RPMI7951 (cell line): ENCODE measurements at places on chromosomes 12 and 14. TPM values are rescaled to one million over a fixed set of nuclear protein-coding genes. Genes with fewer than 3 reads are reported as not detected.
A peak's percentile ranks its signal among the peaks of the same experiment; 100 is the strongest.

The SMCO2 gene
- not detected in 2 replicates for total RNA-seq

The SERPINA9 gene
- total RNA-seq: not detected in 2 replicates

The TMEM253 gene
- not detected in 2 replicates for total RNA-seq

The SCARB1 gene
- 13.9 and 15.3 TPM in 2 replicates for total RNA-seq

- DNase-seq: no peak
Observed at GRCh38 chr12:81078469-81079196, 754 bp downstream of the ACSS3 start.

DNA sequence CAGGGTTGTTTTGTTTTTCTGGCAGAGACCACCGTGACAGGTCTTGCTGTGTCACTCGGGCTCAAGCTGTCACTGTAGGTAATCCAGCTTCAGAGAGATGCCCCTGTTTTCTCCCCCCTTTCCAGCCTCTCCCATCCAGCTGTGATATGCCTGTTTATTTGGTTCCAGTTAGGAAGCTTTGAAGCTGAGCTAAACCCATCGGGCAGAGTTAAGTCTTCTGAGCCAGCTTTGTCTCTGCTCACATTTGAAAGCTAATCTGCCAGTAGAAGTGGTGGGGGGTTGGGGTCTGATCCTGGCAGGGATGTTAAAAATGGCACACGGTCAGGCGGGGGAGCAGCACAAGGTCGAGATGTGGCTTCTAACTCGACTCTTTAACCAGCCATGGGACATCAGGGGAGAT lies 130.0 kb downstream of the TSPAN9 start:
- DNase-seq: no peak

The NKX2-8 gene
- not detected in 2 replicates for total RNA-seq

The NINJ2 gene
- total RNA-seq: 4.1 and 6.9 TPM in 2 replicates

The TGFB3 gene
- 1.8 and 3.6 TPM in 2 replicates for total RNA-seq

DNA sequence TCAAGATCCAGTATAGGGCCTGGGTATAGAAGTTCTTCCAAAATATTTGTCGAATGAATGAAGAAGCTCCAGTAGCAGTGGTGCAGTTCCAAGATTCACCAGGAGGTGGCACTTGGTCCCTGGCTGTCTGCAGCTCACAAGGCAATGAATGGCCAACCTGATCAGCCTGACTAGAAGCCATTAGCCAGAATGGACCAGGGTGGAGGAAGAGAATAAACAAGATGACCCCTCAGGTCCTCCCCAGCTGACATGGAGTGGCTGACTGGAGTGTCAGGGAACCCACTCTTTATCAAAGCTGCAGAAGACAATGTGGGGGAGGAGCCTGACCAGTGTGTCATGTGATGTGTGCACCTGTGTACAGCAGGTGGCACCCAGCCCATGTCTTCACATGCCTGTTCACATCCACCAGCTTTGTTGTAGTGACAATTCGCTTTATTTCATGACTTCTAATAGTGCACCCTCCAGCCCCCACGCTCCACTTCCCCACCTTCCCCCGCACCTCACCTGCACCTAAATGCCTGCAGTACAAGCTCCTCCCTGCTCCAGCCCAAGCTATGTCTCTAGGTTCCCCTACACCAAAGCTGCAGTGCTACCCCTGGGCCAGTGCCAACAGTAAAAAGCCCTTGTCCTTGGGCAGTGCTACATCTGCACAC lies 3.0 kb downstream of the LTBP2 start:
- DNase-seq: peak; percentile 79

The LMNTD1 gene
- not detected in 2 replicates for total RNA-seq

The ACSM4 gene
- not detected in 2 replicates for total RNA-seq

DNA sequence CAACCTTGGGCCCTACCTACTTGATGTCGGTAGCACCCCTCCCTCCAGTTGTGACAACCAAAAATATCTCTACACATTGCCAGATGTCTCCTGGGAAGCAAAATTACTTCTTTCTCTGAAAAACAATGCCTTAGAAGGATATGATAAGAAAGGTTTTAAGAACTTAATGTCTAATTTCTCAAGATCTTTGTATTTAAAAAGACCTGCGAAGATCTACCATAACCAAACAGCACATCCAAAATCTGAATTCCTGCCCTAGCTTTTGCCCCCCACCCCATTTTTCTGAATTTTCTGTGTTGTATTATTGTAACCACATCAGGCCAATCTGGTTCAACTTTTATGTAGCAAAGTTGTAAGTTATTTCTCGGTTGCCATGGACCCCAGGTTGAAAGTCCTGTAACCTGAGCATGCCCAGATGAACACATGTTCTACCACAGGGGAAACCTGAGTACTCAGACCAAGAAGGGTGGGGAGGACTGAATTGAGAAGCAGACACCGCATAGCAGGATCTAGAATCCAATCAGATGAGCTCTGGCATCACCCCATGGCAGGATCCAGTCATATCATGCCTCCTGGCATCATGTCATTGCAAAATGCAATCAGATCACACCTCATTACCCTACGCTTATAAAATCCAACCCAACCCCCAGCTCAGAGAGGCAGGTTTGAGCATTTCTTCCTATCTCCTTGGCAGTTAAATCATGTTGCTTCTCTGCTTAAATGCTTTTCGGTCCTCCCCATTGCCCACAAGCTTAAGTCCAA lies 8.7 kb downstream of the TMEM253 start:
- no peak for DNase-seq

GRCh38 chr14:23433457-23433856 lies 2.0 kb downstream of the MYH7 start:
- DNase-seq: no peak

DNA sequence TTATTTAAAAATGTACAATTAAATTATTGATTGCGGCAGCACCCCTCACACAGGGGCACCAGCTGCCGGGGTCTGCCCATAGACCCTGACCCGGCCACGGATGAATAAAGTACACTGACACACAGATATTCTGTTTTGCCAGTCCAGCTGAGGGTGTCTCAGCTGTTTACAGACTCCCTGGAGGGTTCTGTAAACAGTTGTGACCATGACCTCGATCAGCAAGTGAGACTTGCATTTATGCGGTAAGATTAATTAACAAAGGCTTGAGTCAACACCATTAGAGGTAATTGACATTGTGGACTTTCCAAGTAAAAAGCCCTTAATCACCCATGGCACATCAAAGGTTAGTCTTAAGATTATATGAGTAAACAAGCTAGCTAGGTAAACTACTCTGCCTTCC lies 94.3 kb downstream of the FUT8 start:
- no peak for DNase-seq

DNA sequence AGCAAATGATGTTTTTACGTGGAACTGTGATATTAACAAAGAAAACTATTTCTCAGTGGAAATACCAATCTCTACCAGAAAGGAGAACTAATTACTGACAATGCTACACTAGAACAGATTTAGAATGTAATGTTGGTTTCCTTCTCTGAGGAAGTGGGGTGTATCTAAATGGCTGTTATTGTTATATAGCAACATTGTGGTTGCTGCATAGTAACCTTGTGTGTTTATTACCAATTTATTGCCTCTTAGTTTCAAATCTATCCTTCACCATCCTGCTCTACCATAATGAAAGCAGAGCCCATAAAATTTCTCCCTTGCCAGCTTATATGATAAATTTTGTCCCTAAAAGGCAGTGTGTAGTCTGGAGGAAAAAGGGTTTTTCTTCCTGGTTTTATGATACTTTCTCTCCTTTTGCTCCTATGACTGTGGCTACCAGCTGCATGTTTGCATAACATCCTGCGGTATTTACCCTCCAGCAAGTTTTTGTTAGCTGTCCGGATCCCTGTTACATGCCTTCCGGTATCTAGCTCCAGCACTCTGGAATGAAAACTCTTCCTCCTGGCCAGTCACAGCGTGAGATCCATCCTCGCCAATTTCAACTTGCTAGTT lies 5.7 kb upstream of the KLRK1 start:
- peak; percentile 97 for DNase-seq

The CCND2 gene
- not detected in 2 replicates for total RNA-seq

The EML1 gene
- 3.3 and 8.2 TPM in 2 replicates for total RNA-seq

- DNase-seq: peak; percentile 88
Observed at GRCh38 chr12:114774197-114774596, 90.2 kb upstream of the TBX3 start.

DNA sequence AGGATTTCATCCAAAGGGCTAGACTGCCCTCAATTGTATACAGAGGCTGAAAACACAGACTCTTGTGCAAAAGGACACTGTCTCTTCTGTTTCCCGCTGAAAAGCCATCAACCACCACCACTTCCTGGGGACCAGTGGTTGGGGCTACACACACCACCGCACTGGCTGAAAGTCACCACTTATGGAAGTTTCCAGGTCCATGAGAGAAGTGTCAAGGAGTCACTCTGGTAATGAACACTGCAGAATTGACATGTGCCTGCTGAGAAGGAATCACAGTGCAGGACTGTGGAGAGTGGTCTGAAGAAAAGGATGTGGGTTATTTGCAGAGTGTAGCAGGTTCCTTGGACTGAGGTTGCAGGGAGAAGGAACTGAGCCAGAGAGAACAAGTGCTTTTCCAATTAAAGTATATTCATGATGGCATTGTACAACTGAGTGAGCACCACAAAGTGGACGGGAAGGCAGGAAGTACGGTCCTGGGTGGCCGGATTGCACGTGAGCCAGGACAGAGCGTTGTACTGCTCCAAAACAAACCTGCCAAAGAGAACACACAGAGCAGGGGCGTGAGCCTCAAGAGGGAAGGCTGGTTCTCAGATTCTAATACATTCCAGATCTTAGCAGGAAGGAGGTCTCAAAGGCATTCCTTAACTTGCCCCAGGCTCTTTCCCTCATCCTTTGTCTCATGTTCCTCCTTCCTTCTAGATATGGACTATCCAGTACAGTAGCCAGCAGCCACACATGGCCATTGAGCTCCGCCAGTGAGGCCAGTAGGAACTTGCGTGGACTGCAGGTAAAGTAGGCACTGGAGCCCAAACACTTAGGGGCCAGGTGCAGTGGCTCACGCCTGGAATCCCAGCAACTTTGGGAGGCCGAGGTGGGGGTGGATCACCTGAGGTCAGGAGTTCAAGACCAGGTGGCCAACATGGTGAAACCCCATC lies 316.4 kb downstream of the MED13L start:
- DNase-seq: no peak

- DNase-seq: peak; percentile 2
Observed at GRCh38 chr14:38255673-38256532, at the start of gene CLEC14A. Gene CLEC14A, minus strand, starts transcription at chr14:38256093. Its CDS starts 71 bp downstream, at chr14:38256022.

DNA sequence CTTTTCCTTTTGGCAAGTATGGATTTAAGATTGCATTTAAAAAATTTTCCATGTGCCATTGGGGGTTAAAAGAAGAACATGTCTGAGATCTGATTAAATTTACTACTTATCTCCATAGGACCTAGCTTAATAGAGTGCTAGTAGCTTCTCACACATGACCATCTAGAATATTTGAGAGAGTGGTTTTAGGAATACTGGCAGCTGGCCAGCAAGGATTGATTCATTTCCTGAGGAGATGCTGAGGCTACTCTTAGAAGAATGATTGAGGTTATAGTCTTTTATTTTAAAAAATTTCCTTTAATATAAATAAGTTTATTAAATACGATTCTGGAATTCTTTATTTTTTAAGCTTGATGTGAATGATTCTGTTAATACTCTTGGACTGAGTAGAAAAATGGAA lies 56.2 kb downstream of the MIPOL1 start:
- DNase-seq: peak; percentile 66

DNA sequence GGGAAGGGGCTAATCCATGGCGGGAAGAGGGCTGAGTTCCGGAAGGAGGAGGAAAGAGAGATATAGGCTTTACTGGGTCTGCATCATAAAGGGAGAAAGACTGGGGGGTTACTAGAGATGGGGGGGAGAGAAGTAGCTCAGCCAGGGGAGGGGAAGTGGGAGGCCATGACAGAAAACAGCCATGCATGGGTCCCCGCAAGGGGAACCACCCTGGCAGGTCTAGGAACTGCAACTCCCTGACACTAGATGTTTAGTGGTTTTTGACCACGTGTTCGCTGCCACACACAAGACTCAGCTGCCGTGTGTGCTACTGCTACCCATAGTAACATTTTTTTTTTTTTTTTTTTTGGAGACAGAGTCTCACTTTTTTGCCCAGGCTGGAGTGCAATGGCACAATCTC lies 145.0 kb downstream of the RIMBP2 start:
- DNase-seq: no peak

DNA sequence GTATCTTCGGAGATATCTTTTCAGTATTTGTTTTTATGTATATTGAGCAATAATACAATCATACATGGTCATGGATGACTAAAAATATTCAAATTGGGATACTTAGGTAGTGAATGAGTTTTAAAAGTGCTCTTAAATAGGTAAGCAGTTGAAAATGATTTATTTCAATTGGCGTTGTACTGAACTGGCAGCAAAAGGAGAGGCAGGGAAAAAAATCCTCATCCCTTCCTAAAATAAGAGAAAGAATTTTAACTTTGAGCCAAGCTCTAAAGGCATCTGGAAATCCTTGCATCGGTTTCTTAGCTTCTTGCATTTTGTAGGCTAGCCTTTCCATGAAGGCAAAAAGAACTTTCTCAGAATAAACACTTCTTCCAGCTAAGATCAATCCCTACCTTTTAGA lies 125.2 kb downstream of the MGST1 start:
- DNase-seq: no peak

DNA sequence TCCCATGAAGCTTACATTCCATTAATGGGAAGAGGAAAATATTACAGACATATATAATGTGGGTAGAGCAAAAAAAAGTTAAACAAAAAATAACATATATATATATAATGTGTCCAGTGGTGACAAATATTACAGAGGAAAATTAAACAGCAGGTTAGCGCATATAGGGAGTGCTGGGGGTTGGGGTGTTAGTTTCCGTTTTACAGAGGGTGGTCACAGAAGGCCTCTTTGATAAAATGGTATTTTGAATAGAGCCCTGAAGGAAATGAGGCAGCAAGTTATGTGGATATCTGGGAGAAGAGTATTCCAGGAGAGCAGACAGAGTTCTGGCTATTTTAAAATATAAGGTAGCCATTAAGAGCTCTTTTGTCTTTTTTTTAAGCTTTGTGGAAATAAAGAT lies 73.2 kb downstream of the DCAF5 start:
- no peak for DNase-seq

GRCh38 chr12:6866163-6866919 lies 990 bp upstream of the TPI1 start:
- no peak for DNase-seq

DNA sequence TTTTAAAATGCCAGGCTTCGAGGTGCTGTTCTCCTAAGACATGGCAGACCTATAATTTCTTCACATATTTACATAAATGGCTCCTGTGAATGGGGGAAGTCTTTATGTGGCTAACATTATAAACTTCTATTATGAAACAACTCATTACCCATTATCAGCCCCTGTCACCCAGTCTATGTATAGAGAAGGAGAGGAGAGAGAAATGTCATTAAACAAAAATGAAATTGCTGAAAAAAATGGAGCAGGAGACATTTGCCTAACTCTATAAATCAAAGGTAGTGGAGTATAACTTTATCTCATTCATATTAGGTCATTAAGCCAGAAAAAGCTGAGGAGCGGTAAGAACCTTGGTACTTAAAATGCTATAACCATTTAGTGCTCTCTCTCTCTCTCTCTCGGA lies 71.9 kb upstream of the KRR1 start:
- DNase-seq: no peak

The PTMS gene
- 126 and 151 TPM in 2 replicates for total RNA-seq

GRCh38 chr14:22313172-22313801 lies 275.7 kb downstream of the DAD1 start:
- no peak for DNase-seq

DNA sequence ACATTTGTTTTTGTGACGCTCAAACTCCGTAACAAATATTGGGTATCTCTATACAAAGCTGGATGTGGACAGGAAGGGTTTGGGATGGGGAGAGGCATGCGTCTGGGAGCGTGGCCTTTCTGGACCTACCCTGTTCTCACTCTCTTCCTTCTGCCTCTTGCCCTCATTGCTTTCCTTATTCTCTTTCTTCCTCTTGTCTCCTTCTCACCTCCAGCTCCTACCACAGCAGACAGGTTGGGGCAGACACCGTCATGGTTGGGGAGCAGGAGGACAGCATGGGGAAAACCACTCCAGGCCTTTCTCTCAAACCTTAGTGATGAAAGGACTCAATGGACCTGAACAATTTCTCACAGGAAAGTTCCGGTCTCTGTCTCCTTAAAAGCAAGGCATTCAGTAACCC lies 465.3 kb downstream of the RAD51B start:
- DNase-seq: no peak
